ENCODE measurements at places on chromosomes 13 and 19.

DNA sequence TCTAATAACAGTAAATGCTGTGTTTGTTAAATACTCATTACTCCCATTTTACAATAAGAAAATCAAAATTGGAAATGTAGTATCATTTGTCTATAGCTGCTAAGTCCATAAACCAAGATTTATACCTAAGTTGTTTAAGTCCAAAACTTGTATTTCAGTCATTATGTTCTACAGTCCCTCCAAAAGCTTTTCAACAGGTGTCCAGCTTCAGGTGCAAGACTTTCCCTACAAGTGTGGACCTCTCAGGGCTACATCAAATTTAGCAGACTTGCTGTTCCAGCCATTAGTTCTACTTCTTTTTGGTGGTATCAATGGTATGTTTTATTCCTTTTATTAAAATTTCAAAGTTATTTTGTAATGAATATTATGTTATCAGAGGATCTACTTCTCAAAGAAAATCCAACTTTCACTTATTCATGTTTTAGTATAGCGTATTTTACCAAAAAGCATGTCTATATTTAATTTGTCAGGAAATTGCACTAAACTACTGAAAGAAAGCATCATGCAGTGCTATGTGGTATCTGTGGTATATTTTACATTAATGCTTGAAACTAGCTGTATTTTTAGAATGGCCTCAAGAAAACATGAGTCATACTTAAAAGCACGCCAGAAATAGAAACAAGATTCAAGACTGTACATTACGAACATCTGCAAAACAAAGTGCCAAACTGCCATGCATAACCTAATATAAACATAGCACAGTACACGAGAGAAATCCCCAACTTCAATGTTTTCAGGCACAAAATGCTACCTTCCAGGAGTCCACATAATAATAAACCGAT is 44.5 kb downstream of the VWA8 start:
- peak; percentile 84 for DNase-seq

DNA sequence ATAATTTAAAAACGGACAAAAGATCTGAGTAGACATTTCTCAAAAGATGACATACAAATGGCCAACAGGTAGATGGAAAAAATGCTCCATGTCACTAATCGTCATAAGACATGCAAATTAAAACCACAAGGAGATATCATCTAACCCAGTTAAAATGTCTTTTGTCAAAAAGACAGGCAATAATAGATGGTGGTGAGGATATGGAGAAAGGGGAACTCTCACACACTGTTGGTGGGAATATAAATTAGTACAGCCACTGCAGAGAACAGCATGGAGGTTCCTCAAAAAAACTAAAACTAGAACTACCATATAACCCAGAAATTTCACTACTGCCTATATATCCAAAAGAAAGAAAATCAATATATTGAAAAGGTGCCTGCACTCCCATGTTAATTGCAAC is 37.9 kb downstream of the OR10H4 start:
- DNase-seq, result no peak

GRCh38 chr19:5070930-5071329 is 102.0 kb downstream of the KDM4B start:
- no peak for DNase-seq

- DNase-seq, result no peak
Observed at GRCh38 chr13:75330770-75331169, 151.2 kb downstream of the TBC1D4 start.

DNA sequence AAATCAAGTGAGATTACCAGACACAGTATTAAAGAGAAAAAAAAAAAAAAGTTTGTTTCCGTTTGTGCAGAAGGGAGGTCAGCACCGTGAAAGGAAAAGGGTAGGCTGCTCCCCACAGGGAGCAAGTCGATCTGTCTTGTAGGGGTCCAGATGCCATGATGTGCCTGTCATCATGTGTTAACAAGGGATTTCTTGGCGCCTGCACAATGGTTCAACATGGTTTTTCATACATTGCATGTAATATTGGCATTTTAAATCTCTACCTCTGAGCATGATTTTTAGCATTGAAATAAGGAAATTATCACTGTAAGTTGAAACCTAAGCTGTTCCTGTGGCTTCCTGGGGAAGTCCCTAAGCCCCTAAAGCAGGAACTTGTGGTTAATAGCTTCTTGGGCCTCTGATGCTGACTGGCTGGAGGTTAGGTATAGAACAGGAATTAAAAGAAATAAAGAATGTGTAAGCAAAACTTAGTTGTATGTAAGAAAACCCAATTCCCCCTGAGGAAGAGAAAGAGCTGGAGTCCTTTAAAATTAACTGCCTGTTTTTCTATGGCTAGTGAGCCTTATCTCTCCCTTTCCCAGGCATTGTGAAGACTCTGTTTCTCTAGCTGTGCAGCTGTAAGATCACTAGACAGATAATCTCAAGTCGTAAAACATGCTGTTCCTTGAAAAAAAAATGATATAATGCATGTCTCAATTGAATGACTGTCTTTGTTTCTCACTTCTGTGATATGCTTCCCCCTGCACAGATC is 7.4 kb upstream of the FCGBP start:
- peak; percentile 49 for DNase-seq

- DNase-seq, result peak; percentile 98
Observed at GRCh38 chr19:18571564-18572344, at the start of gene UBA52. TSS of gene UBA52 (plus strand) at chr19:18571857. CDS start at chr19:18573301, 1,444 bp downstream.

DNA sequence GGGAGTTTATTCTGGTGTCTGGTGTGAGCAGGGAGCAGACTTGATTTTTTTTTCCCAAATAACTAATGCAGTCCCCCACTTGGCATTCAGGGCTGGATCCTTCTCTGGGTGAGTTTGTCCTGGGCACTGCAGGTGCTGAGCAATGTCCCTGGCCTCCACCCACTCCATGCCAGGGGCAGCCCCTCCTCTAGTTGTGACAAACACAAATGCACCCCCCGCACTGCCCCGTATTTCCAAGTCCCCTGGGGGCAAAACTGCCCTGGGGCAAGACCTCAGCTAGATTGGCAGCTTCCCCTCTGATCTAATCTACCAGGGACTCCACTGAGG is 6.4 kb downstream of the MOB3A start:
- no peak for DNase-seq

GRCh38 chr13:79307866-79308298 is 98.2 kb downstream of the RBM26 start:
- no peak for DNase-seq

- no peak for DNase-seq
Observed at GRCh38 chr19:56136362-56136761, 4.7 kb upstream of the ZNF444 start.

DNA sequence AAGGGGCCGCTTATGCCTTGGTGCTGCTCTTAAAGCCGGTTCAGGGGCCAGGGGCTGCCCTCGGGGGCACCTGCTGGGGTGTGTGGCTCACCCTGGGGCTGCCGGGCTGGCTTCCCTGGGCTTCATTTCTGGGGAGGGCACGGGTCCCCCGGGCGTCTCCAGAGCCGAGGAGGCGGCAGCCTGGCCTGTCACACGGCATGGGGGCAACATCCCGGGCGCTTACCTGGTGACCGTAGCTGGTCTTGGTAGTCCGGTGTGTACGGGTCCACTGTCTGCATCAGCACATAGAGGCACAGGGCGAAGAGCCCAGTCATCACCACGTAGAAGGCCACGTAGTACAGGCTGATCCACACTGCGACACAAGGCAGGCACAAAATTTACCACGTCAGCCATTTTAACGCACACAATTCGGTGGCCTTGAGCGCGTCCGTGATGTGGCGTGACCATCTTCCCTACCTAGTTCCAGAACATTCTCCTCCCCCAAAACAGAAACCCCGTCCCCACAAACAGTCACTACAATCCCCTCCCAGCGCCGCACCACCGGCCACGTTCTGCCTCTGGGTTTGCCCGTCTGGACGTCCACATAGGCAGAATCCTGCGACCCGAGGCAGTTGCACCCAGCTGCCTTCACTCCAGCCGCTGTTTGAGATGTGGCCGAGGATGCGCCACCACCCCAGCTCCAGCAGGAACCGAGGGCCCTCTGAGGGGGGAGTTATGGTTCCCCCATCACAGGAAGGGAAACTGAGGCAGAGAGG is 3.2 kb downstream of the ATP4B start:
- no peak for DNase-seq

DNA sequence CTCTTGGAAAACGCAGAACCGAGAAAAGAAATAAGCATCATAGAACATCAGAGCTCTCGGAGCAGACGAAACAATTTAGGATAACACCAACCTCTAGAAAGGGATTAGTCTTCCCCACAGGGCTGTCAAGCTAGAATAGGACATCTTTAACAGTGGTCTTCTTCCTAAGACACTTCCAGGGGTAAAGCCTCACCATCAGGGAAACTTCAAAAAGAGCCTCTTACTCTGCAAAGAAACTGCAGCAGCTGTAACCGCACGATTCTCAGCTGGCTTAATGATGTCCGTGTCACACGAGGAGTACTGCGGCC is 642 bp downstream of the ZNF571 start:
- DNase-seq, result no peak

DNA sequence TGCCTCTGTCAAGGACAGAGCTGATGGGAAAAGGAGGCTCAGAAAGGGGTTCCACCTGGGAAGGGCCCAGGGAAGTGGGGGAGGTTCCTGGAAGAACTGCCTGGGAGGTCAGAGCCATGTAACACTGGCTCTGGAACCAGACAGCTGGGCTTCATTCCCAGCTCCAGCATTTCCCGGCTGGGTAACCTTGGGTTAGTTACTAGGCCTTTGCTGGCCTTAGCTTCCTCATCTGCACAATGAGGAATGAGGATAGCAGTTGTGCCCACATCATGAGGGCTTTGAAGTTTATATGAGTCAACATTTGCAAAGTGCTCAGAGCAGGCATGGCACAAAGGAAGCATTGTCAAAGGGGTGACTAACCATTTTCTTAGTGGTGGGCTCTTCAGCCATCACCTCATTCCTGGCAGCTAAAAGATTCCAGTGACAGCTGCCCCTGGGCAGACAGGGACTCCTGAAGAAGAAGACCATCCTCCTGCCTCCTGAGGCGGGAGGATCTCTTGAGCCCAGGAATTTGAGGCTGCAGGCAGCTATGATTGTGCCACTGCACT is 1.7 kb upstream of the DNAJB1 start:
- DNase-seq, result no peak

DNA sequence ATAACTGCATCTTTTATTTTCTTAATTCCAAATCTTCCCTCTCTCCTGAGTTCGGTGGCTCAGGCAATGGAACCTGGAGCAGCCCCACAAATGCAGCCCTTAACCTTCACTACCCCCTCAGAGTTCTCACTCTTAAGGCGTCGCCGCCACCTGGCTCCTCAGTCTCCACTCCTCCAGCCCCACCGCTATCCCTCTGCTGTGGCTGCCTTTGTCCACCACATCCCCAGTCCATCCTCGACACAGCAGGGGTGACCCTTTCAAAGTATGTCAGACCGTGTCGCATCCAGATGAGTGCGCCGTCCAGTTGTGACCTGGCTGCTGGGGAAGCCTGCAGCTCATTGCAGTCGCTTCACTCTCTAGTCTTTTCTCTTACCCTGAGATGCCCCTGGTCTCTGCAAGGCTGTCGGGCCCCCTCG is 1.0 kb downstream of the SPPL2B start:
- no peak for DNase-seq

- DNase-seq, result no peak
Observed at GRCh38 chr19:55387736-55388497, 2.2 kb downstream of the RPL28 start.

DNA sequence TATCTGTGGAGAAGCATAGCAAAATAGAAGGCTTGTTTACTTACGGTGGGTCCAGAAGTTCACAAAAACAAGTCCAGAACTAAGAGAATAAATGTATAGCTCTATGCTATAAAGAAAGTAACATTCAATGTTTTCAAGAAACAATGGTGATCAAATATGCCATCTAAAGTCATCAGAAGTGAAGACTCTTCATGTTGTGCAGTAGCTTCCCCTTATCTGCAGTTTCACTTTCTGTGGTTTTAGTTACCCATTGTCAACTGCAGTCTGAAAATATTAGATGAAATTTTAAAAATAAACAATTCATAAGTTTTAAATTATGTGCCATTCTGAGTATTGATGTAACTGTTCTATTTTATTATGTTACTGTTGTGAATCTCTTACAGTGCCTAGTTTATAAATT is 72.5 kb downstream of the EDNRB start:
- no peak for DNase-seq

DNA sequence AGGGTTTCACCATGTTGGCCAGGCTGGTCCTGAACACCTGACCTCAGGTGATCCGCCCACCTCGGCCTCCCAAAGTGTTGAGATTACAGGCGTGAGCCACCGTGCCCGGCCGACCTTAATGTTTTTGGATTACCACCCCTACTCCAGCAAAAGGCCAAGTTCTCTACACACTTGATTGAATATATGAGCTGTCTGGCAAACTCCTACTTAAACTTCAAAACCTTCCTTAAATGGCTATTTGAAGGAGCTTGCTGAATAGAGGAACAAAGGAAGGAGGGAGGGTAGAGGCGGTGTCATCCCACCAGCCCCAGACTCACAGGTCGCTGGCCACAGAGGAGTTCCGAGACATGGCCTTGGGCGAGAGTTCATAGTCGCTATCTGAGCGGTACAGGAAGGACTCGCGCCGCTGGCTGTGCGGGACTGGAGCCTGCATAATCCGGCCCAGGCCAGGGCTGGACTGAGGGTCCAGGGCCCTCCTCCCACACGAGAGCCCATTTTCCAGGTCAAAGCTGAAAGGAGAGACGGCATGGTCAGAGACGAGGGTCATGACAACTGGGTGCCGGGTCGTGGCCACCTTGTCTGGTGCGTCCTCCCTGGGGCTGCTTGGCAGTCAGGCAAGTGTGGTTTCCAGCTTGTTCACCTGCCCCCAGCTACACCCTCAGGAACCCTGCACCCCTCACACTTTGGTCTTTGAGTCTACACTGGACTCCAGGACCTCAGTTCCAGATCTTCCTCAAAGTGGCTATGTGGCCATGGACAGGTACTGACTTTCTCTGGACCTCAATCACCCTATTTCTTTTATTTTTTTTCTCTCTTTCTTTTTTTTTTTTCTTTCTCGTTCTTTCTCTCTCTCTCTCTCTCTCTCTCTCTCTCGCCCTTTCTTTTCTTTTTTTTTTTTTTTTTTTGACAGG is 4.2 kb downstream of the PDE4C start:
- no peak for DNase-seq

- no peak for DNase-seq
Observed at GRCh38 chr13:26590951-26591350, 33.5 kb downstream of the WASF3 start.

DNA sequence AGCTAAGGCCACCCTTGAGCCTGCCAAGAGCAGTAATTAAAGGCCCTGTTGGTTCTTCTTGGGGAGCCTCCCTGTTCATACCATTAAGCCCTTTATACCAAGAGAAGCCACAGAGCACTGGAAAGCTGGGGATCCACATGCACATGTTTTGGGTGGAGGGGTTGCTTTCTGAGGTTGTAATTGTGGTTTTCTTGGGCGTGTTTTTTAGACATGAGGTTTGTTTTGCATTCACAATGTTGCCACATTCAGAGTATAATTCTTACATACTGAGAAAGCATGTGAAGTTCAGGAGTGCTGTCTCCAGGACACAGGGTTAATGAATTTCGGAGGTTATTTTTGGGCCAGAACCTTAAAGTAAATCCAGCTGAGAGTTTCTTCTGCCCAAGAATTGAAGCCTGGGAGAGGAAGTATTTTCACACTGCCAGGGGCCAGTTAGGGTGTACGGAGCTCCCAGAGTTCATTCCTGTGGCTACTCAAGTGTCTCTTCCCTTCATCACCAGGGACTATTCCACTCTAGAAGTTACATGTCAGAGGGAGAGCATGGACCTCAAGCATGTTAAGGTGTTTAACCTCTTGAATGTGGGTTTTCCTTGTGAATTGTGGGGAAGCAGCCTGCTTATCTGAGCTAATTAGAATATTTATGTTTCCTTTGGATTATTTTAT is 37.0 kb downstream of the ZNF136 start:
- no peak for DNase-seq

- DNase-seq, result no peak
Observed at GRCh38 chr19:44871809-44872208, 19.2 kb upstream of the TOMM40 start.

Data from T-helper 2 cell (primary cell).